ENCODE measurements at places on chromosomes 3 and 15.

GRCh38 chr3:44680921-44681455, 31.5 kb upstream of the ZNF502 start:
- DNase-seq, result no peak

- DNase-seq, result no peak
Measured at GRCh38 chr15:94924971-94925598, 693.7 kb downstream of the MCTP2 start.

DNA sequence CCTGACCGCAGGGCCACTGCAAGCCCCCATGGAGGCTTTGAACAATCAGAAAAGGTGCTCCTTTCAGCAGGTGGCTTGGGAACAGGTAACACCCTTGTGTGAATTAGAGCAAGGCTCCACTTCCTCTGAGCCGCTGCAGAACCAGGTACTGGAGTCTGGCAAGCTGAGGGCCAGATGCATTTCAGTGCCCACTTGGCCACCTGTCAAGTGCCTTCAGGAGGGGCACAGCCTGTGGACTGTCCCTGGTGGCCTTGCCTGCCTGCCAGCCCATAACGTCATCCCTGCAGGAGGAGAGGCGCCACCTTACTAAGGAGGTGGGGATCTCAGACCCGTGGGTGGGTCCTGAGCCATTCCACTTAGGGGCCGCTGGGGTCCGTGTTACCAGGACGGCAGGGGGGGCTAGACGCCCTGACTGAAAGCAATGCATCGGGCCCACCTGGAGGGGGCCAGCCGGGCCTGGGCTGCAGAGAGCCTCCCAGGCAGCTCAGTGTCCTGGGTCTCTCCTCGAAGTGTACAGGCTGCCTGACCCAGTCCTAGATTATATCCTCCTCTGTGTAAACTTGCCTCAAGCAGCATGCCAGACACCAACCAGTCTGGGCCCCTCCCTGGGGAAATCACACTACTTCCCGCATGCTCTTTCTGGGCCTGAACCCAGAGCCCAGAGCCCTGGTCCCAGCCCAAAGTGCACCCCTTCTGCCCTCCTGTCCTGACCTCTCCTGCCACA, 16.1 kb downstream of the SPTBN5 start:
- no peak for DNase-seq

DNA sequence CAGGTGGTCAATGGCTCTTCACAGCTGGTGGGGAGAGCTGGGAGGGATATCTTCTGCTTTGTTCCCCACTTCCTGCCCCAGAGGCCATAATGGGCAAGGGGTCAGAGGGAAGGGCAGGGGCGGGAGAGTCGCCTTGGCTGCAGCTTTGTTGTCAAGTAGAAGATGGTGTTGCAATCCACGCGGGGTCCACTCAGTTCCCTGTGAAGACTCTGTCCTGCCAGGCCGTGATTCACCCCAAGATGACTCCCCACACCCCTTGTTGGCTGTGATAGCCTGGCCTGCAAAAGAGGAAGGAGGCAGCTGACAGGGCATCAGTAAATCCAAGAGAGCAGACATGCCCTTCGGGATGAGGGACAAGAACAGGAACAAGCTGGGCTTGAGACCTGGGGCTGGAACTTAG, 6.9 kb downstream of the GALNT15 start:
- DNase-seq, result no peak

DNA sequence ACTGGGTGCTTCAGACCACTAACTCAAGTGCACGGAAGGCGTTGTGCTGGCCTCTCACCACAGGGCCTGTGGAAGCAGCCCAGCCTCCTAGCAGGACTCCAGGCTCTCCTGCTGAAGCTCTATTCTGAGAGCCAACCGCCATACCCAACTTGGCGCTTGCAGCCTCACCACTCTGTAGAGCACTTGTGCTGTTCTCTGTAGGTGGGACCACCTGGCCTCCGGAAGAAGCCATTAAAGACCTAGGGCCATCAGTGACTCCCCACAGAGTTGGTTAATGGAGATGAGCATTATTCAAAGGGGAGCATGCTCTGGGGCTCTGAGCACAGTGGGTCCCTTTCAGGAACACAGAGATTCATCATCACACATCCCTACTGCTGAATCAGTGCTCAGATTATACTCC, 50.9 kb downstream of the C3orf85 start:
- DNase-seq, result no peak

- DNase-seq, result no peak
Measured at GRCh38 chr3:18090377-18090776, 334.8 kb downstream of the SATB1 start.

GRCh38 chr3:40989141-40990061, 209.9 kb upstream of the CTNNB1 start:
- no peak for DNase-seq

DNA sequence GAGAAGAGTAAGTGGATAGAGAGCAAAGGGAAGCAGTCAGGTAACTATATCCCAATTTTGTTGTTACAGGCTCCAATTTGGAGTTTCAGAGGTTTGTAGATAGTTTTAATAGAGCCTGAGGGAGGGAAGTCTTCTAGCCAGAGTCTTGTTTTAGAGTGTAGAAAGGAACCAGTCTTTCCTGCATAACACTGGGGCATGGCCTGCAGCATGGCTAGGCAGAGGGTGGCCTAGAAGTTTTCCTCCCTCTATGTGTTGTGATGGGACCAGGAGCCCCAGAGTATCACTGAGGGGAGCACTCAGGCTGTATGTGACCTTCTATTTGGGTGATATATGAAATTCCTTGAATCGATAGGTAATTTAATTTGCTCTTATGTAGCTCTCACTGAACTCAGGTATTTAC, 22.5 kb upstream of the GABRR3 start:
- no peak for DNase-seq

- DNase-seq, result no peak
Measured at GRCh38 chr3:162629372-162629771, 1132.8 kb downstream of the OTOL1 start.

- no peak for DNase-seq
Measured at GRCh38 chr3:193776626-193777358, 183.8 kb downstream of the OPA1 start.

- DNase-seq, result no peak
Measured at GRCh38 chr15:87477026-87477425, 779.5 kb downstream of the NTRK3 start.

DNA sequence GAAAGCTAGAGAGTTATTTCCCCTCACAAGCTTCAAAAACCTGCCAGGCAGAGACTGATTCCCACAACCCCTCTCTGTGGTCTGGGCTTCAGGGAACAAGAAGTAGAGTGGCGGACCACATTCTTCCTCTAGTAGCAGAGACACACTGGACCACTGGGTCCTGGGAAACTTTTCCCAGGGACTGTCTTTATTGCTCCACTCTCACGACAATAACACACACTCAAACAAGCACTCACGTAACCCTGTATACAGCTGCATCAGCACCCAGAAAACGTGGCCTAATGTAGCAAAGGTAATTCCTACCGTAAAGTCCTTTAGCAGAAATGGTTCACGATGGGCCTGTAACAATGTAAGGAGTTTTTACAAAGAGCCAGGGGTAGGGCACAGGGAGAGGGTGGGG, 27.6 kb downstream of the CPOX start:
- DNase-seq, result no peak

- DNase-seq, result no peak
Measured at GRCh38 chr3:154285221-154285620, 39.1 kb downstream of the DHX36 start.

- no peak for DNase-seq
Measured at GRCh38 chr3:86961297-86961696, 29.7 kb downstream of the VGLL3 start.

- no peak for DNase-seq
Measured at GRCh38 chr3:55813268-55814097, 326.4 kb upstream of the WNT5A start.

DNA sequence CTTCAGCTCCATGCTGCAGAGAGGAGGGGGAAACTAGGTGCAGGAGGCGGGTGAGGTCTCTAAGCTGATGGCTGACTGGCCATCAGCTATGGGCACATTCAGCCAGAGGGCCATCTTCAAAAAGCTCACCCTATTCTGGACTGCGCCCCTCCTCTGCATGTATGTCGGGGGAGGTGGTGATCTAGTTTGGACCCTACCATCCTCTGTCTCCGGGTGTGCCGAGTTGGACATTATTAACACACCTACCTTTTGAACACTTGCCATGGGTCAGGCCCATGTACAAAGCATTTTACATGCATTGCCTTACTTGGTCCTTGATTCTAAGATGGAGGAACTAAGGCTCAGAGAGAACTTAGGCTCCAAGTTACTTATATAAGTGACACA, 1.4 kb downstream of the NISCH start:
- DNase-seq, result no peak

GRCh38 chr3:127342735-127343134, 54.9 kb upstream of the PRR20G start:
- DNase-seq, result no peak

- DNase-seq, result no peak
Measured at GRCh38 chr15:65248511-65249255, 37.4 kb upstream of the CILP start.

DNA sequence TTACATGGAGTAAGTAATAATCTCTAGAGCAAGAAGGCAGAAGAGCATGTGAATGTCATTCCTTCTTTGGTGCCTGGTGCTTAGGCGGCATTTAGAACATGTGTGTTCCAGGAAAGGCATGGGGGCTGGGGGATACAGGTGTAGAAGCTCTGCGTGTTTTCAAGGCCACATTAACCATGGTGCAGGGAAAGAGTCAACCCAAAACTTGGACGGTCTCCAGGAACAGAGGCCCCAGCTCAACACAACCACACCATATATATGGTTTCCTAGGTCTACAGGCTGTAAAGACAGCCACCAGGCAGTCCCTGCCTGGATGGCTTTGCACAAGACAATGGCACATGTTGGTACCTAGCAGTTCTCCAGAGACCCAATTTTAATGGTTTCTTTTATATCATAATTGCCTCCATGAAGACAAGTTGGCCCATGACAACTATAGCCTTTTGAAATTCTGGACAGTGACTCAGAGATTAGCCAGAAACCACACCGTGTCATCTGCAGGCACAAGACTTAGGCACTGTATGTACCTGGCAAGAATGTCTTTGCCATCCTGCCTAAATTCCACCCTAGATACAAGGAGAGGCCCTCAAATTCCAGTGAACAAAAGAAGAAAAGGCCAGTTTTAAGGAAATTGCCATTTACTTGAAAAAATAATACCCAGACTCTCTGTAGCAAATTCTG, 25.0 kb upstream of the DGKG start:
- no peak for DNase-seq

DNA sequence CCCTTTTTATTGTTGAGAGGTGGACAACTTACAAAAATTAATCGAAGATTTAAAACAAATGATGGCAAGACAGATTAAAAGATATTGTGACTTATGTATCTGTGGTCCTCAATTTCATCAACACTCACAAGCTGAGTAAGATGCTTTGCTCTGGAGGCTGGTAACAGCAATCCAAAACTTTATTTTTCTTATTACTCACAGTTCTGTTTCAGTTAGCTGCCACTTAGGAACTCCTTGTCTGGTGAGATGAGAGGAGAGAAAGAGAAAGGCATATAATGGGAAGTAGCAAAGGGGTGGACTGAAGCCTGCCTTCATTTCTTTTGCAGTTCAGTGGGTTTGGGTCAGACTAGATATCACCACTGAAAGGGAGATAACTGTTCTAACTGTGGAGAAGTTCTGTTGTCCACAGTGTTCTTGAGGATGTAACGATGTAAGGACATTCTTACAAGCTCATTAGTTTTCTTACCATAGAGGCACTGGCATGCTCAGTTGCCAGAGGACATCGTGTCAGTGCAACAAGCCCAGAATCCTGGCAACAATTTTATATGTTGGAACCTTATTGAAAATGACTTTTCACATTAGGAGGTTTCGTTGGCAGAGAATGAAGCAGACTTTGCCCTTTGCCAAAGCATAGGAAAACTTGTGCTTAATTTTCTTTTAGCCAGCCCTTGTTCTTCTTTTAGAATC, 93.6 kb downstream of the PLCL2 start:
- no peak for DNase-seq

DNA sequence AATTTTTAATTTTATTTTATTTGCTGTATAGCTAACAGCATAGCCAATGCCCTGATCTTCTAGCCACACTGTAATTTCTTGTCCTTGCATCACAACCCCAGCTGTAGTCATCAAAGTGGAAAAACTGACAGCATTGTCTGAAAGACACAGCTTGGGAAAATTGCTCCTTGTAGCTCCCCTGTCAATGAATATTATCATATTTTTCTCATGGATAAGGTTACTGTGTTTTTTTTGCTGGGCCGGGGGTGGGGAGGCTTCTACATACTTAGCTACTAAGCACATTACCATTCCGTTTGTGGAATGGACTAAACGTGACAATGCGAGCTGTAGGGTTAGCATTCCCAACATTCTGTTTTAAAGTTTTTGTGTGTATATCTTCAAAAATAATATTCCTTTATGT, 381.3 kb downstream of the TIGIT start:
- DNase-seq, result no peak

DNA sequence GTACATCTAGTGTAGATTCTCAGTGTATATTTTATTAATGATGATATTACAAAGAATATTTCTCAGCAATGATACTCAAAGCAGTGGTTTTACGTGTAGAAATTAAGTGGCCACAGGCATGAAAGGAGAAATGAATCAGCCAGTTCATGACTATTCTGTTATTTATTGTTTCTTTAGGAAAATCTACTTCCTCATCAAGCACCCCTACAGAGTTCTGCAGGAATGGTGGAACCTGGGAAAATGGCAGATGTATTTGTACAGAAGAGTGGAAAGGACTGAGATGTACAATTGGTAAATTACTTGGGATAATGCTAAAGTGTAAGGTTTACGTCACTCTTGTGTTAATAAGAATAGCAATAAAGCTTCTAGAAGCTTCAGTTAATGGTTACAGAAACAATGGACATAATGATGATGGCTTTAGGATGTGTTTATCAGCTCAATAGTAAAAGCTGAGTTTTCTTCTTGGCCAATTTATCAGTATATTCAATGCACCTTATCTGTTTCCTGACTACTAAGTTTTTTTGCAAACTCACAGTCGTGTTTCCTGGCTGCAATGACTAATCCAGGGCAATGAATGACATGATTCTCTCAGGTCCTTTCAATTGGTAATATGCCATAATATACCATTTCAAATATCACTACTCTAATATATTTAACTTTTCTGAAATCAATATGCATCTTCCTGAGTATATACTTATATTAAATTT, 20.2 kb downstream of the ADGRG7 start:
- DNase-seq, result no peak

DNA sequence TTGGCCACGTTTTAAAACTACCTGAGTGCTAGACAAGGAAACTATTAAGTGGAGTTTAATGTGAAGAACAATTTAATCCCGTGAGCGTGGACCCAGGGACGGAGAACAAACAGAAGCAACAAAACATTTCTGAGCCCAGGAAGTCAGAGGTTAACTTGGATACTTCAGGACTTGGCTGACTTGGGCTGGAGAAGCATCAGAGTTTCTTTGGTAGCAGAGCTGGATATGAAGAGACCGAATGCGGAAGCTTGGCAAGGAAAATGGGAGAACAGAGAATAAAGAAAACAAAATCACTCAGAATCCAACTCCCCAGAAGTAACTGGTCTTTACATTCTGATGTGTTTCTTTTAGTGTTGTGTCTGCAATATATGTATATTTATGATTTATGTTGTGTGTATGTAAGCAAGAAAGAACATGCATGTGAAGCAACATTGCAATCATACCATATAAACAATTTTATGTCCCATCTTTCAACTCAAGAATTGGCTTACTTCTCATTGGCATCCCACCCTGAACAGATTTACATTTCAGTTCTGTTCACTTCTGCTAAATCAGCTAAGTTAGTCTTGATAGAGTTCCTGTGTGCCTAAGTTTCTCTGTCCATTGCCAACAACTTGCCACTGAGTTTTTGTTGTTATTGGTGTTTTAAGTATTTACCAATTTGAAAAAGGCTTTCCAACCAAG, 17.2 kb upstream of the PLOD2 start:
- no peak for DNase-seq

All from CD4-positive, alpha-beta T cell treated with Interleukin-6 at 100 ng/mL for 8 hours (primary cell).